ENCODE measurements at places on chromosomes 2 and 18.

- no peak for DNase-seq
These were observed 3.1 kb downstream of the RBKS start for GRCh38 chr2:27887111-27887510.

DNA sequence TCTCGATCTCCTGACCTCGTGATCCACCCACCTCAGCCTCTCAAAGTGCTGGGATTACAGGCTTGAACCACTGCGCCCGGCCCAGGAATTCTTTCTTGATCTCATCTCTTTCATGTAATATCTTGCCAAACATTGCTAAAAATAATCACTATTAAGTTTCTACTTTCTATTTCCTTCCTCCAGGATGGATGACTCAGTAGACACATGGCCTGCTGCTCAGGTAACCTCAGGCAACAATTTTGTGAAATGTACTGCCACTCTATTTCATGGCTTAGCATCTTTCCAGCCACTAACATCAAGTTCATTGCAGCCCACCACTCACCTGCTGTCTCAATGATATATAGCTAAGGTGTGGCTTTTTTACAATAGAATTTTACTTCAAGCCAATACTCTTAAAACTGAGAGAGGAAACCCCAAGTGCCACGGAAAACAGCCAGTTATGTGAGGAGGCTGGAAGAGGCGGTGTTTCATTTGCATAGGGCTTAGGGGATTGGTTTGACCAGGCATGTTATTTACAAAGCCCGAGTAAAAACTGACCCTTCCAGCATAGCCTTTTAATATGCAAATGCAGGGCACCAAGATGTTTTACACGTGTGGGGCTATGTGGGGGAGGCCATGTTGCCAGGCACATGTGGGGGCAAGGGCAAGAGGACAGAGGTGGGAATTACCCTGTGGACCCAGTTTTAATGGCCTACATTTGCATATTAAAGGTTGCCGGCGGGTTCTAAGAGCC, 11.3 kb upstream of the SUMO1 start:
- no peak for DNase-seq

GRCh38 chr2:189092936-189093335, 86.6 kb downstream of the COL5A2 start:
- DNase-seq: no peak

- no peak for DNase-seq
These were observed 86.6 kb downstream of the FAM228A start for GRCh38 chr2:24261441-24261840.

- DNase-seq: no peak
These were observed 64.6 kb downstream of the DSEL start for GRCh38 chr18:67451960-67452359.

- DNase-seq: no peak
These were observed 33.4 kb upstream of the SERPINB7 start for GRCh38 chr18:63741769-63742168.

DNA sequence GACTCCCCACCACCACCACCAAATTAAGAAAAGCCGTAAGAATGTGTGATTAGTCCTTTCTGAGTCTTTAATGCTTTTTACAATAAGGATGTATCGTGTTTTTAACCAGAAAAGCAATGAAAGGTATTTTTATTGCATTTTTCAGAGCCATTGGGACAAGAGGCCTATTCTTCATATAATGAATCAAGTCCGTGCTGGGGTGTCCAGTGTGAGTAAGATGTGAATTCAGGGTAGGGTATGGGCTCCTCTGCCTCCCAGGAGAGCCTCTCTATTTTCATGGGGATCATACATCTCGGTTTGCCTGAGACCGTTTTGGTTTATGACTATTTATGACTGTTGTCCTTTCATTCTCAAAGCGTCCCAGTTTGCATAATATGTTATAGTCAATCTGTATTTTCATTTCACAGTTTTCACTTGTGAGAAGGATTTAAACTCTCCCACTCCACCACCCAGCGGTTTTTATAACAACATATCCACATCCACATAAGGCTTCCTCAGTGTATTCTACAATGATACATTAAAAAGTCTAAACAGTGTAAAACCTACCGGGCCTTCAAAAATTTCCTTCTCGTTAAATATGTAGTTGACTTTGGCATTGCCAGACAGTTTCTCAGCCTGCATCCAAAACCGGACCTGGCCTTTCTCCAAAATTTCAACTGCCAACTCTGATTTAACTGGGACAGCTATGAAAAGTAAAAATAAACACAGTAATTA, 80.8 kb upstream of the LPIN2 start:
- no peak for DNase-seq

DNA sequence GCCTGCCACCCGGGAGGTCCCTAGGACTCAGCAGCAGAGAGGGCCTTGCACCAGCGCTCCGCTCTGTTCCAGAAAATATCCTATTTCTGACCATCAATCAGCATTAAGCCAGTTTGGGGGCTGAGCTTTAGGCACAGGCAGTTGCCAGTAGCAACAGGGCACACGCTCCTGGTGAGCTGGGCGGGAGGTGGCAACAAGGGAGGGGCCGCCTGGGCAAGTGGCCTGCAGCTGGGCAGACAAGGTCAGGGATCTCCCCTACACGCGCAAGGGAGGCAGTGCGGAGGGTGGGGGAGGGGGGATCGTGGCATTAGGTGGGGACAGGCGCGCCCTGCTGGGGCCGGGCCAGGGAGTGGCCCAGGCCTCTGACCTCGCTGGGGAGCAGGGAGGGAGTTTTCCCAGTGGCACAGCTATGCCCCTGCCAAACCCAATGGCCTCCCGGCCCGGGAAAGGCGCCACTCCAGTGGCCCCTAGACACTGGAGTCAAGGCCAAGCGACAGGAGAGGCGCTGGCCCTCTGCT, 302.8 kb downstream of the NCKAP5 start:
- DNase-seq: no peak

GRCh38 chr2:96926791-96927190, 56.9 kb upstream of the SEMA4C start:
- DNase-seq: no peak

GRCh38 chr2:118812552-118812951, 34.9 kb downstream of the EN1 start:
- DNase-seq: no peak

DNA sequence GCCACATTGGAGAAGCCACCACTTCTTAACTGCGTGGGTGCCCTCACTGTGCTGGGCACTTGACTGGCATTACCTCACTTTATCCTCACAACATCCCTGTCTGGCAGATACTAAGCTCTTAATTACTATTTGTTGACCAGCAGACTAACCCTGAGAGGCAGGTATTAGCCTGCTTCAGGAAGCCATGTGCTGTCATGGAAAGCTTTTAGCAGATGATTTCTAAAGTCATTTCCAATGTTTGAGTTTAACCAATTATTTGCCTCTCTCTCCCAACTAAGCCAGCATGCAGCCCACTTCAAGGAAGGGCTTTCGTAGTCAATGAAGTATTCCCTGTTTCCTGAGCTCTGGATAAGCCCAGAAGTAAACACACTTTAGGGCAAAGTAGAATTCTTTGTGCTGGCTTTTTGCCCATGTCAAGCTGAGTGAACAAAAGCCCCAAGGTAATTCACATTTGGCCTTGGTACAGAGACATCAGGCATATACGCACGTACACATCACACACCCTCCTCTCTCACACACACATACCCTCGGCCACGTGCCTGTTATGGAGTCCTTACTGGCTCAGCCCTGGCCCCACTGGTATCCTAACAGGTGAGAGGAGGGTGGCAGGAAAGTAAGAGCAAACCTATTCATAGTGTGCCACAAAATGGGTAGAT, 108.6 kb downstream of the C1D start:
- no peak for DNase-seq

GRCh38 chr2:88252646-88253045, 82.5 kb downstream of the THNSL2 start:
- DNase-seq: no peak

DNA sequence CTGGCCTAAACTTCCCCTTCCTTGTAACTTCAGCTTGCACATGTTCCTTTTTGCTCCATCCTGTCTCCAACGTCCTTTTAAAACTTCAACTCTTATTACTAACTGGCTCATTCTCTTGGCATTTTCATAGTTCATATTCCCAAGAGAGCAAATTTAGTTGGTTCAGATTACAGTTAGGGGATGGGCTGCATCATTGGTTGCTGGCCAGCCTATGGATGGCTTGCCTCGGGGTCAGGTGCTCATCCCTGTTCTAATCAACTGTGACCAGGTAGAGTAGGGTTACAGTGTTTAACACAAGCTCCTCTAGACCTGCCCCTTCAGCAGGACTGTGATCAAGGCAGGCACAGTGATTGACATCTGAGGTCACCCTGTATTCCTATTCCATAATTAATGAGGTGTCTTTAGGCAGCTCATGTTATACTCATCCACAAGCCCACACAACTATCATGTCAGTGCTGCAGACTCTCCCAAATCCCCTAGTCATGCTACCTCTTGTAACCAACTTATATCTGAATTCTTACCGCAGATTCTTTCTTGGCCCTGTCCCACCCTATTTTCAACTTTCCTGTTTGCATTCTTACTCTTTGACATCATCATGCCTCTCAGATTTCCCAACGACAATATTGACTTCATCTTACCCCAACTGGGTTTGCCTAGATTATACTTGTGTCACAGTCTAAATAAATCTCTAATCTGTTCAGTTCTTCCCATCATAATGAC, 293.3 kb downstream of the MTX2 start:
- DNase-seq: no peak

DNA sequence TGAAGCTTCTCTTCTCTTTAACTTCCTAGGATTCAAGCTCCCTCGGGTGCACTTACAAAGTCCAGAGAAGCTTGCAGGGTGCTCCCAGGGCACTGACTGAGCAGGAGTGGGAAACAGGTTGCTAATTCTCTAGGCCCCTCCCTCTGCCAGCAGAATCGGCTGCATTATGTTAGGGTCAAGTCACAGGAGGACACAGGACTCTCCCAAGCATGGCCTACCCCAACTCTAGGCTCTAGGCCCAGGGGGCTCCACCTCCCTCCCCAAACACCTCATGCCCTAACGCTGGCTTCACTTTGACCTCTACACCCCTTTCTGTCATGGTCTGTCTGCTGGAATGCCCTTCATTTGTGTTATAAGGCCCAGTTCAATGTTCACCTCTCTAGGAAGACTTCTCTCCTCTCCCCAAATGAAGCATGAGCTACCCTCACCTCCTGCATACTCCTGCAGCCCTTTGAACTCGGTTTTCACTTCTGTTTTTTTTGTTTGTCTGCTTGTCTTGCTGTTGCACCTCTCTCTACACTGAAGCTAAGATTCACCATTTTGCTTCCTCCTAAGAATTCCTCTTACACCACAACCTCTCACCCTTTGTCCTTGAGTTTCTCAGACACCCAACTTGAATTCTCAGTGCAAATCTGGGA, 521.8 kb upstream of the ID2 start:
- DNase-seq: no peak

DNA sequence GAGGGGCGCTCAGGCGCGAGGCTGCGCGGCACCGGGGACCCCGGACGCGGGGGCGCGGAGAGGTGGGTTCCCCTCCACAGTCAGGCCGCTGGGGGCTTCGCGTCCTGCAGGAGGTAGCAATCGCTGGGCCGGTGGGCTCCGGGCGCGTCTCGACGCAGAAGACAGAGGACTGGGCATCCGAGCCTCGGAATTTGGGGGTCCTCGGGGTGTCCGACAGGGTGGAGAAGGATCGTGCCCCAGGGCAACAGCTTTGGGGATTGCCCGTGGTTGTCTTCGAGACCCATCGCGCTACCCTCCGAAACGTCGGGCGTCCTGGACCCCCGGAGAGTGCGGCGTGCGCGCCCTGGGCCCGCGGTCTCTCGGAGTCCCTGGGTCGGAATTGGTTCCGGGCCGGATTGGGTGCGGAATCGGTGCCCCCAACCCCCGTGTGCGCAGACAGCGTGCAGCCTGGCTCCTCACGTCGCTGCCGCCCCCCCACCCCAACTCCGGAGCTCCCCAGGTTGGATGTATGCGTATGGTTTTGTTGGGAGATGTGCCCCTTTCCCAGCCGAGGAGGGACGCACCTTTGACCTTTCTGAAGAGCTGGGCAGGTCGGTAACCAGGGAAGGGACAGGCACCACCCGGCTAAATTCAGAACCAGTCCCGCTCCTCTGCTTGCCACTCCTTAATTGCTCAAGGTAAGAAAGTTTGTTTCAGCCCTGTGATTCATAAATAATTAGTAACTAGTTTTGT, 750 bp downstream of the NPAS2 start:
- DNase-seq: no peak

DNA sequence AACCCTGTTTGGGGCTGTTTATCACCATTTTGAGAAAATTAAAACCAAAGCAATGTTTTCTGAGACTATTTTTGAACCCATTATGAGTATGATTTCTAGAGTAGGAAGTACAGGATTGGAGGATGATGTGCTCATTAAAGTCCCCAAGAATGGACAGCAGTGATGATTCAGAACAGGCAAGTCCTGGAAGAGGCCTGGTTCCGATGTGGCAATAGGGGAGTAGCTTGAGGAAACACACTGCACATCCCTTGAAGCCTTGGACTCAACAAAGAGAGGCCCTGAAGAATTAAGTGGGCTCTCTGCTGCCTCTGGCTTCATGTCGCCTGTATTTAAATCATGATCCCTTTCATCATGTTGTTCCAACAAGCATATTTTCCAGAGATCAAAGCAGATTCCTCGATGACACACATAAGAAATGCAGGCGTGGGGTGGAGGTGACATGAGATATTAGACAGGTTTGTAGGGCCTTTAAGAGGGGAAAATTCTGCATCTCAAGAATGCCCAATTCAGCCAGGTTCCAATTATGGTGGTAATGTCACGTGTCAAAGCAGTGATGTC, 242.2 kb downstream of the FHOD3 start:
- no peak for DNase-seq

DNA sequence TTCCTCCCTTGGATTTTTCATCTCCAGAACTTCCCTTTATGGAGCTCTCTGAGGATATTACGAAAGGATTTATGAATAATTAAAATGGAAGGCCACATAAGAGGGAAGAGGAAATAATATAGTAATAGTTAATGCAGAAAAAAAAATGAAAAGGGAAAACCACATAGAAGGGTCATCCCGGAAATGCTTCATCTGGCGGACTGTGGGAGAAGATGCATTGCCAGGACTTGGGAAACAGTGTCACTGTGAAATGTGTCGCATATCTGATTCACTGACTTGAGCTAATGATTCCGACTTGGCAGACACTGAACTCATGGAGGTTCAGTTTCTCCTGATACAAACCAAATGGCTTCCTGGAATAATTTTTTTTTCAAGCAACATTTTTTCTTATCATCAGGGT, 129.9 kb upstream of the RMP24 start:
- DNase-seq: no peak

DNA sequence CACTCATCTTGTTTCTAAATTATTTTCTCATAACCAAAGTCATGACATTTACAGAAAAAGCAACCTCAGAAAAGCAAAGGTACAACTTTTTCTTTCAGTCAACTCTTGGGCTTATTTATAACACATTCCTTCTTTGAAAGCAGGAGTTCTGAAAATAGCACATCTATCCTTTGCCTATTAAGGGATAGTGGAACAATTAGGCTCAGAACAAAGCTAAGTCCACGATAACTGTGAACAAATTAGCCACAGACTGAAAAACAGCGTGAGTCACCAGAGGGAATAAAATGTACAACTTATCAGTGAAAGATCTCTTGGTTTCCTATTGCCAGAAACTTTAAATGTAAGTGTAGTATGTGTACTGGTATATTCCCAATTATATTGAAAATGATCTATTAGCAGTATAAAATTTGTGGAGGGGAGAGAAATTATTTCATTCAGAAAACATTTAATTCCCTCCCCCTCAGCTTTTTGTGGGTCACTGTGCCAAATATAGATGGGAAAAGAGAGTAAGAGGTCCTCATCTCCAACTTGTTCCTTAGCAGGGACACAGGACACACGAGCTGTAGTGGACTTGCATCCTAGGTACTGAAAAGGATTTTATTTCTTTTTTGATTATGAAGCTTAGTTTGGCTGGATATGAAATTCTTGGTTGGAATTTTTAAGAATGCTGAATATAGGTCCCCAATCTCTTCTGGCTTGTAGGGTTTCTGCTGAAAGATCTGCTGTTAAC, 15.4 kb upstream of the MATN3 start:
- no peak for DNase-seq

All from activated CD4-positive, alpha-beta T cell treated with anti-CD3 and anti-CD28 coated beads, Interleukin-2, amount 10 ng/mL, durations not matched to agents 7 days and 5 days (primary cell).